ENCODE measurements at places on chromosomes 7 and 10. TPM values are rescaled to one million over a fixed set of nuclear protein-coding genes. Genes with fewer than 3 reads are reported as not detected.

GRCh38 chr10:78663721-78664120 is 405.0 kb upstream of the ZMIZ1 start:
- no peak for DNase-seq

DNA sequence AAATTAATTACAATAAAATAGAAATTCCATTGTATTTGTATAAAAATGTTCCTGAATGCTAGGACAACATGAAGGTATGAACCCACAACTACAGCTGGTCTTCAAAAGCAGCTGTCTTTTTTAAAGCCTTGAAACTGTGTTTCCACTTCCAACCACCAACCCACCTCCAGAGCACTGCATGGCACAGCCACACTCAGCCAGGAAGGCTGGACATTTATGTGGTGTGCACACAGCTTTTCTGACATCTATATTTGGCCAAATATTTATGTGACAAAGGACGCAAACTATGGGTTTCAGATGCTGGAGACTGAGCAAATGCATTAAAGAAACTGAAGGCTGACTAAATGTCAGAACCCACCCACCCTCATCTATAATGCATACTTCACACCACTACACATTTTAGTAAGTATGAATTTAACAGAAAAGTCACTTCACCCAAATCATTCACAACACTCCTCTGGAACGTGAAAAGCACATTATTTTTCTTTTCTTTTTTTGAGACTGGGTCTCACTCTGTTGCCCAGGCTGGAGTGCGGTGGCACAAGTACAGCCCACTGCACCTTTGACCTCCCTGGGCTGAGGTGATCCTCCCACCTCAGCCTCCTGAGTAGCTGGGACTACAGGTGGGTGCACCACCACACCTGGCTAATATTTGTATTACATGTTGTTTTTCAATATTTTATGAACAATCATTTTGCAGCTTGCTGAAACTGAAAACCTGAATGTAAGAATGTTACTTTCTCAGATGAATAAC is 27.9 kb upstream of the DAGLB start:
- DNase-seq: no peak

- DNase-seq: no peak
These were observed 13.1 kb upstream of the PDK4 start for GRCh38 chr7:95609277-95609971.

DNA sequence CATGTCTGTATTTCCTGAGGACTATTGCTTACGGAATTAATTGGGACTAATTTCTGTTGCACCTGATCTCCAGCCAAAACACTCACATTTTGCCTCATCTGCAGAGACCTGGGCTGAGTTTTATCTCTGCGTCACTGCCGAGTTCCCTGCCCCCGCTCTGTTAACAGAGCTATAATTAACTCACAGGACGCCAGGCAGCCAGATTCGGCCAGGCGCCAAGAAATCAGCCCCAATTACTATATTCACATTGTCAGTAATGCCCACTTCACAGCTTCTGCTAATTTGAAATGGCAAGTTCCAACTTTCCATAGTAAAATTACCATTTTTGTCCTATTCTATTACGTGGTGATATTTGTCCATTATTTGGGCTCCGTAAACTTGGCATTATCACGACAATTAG is 130.5 kb downstream of the CUX1 start:
- no peak for DNase-seq

GRCh38 chr7:148045521-148045920 is 545.0 kb upstream of the C7orf33 start:
- no peak for DNase-seq

GRCh38 chr10:106636766-106637491 is 527.6 kb downstream of the SORCS1 start:
- no peak for DNase-seq

GRCh38 chr7:7654964-7655715 is 14.6 kb downstream of the UMAD1 start:
- no peak for DNase-seq

GRCh38 chr7:68604541-68604940 is 993.7 kb upstream of the AUTS2 start:
- no peak for DNase-seq

GRCh38 chr10:126081841-126082466 is 185.6 kb downstream of the FANK1 start:
- DNase-seq: no peak

DNA sequence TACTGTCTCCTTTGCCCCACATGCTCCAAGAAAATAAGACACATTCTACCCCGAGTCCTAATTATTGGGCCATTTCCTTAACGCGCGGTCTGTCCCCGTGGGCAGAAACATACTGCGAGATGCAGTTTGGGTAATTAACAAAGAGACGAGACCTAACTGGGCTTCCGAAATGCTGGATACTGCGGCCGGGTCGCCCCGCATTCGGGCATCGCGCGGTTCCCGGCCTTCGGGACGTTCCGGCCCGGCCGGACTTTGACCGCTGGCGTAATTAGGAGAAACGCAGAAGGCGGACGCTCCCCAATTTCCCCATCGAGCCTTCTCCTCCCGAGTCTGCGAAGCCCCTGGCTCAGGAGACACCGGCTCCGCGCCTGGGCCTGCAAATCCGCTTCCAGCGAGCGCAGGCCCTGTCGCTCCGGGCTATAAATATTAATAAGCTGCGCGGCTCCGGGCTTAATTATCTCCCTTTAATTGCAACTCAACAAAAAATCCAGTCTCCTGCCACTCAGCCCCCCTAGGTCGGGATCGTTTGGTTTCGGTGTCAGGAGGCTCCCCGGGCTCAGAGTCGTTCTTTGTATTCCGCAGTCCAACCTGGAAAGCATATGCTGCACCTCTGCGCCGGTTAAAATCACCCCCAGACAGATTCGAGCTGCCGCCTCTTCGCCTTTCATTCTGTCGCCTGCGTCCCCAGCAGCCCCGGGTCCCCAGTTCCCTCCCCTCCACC is 131.5 kb downstream of the SPAG6 start:
- no peak for DNase-seq

GRCh38 chr7:143905509-143905908 is 3.5 kb upstream of the TCAF1 start:
- DNase-seq: no peak

DNA sequence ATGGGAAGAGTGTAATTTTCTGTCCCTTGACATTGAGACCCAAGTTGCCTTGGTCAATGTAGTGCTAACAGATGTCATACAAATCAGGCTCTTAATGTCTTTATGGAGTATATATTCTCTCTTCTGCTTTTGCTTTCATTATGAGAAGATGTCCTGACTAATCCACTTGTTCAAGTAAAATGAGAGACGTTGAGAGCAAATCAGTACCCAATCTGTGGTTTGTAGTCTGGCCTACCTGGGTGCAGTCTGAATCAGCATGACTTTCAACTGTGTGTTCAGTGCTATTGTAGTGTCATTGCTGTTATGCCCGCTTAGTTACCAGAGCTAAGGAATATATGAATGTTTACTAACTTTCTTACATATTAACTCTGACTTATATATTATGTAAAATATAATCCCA is 612.4 kb downstream of the ANKRD7 start:
- no peak for DNase-seq

- no peak for DNase-seq
These were observed 33.1 kb upstream of the EGFR start for GRCh38 chr7:54985426-54986330.

DNA sequence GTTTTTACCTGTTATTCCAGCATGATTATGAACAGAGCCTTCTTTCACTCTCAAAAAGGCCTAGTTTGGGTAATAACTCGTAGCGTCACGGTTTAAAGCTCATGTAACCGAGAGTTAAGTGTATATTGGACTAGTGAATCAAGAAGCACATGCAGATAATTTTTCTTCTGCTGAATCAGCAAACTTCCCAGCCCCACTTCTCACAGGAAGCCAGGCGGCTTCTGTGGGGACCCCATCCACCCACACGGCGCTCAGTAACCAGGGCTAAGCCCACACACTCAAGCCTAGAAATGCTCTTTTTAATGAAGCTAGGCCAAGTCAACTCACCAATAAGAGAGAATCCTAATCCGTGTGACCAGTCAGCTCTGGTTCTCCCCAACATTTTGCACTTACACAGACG is 191.2 kb upstream of the MGMT start:
- no peak for DNase-seq

The CFTR gene
- polyA plus RNA-seq: not detected

The ZNF117 gene
- polyA plus RNA-seq: 0.44 TPM

The CPA2 gene
- not detected for polyA plus RNA-seq

The ARMC3 gene
- polyA plus RNA-seq: not detected

The WEE2 gene
- polyA plus RNA-seq: not detected

All from naive thymus-derived CD8-positive, alpha-beta T cell (primary cell).